ENCODE measurements at places on chromosomes 3 and 15.

DNA sequence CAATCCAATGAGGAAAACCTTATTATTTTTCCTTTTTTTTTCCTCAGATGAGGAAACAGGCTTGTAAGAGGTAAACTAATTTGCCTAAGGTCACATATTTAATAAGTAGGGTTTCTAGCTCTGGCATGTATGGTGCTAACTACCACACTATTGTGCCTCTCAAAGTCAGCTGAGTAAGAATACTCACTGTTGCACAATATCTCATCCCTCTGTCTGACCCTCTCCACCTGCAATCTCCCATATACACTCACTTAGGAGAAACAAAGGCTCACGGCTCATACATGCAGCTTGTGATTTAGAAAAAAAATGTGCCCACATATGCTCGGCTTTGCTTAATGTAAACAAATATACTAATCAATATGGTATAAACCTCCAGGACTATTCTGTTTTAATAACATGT is 10.4 kb upstream of the ARIH1 start:
- no peak for DNase-seq

DNA sequence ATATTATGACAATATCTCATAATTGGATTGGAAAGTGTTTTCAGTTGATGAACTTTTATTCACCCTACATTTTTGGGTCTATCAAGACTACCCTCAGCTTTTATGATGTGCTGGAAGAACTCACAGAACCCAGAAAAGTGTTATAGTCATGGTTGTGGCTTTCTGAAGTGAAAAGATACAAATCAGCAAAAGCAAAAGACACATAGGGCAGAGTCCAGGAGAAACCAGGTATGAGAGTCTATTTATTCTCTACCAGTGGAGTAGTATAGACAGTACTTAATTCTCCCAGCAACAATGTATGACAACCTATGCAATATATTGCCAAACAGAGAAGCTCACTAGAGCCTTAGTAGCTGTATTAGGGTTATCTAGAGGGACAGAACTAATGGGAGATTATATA is 280.4 kb upstream of the TTC14 start:
- no peak for DNase-seq

DNA sequence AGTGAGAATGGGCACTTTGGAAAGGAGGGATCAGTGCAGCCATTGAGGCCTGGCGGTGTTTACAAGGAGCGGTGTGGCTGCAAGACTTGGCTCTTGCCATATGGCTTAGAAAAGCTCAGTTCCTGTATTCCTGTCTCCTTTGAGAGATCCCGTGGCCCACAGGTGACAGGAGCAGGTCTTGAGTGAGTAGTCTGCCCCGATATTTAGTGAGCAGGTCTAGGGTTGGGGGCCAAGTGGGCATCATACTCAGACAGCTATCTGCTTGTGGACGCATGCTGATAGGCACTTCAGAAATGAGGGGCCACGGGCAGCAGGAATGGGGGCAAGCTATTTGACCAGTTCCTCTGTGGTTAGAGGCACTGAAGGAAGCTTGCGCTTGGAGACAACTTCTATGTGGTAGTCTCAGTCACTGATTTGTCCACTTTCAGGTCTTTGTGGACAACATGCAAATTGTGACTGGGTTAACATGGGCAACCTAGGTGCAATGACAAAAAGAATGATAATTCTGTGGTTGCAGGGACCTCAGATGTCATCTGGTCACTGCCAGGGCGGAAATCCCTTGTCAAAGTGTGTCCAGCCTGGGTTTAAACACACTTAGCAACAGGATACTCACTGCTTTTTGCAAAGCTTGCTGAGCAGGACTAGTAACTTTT is 1.1 kb downstream of the TMED3 start:
- no peak for DNase-seq

DNA sequence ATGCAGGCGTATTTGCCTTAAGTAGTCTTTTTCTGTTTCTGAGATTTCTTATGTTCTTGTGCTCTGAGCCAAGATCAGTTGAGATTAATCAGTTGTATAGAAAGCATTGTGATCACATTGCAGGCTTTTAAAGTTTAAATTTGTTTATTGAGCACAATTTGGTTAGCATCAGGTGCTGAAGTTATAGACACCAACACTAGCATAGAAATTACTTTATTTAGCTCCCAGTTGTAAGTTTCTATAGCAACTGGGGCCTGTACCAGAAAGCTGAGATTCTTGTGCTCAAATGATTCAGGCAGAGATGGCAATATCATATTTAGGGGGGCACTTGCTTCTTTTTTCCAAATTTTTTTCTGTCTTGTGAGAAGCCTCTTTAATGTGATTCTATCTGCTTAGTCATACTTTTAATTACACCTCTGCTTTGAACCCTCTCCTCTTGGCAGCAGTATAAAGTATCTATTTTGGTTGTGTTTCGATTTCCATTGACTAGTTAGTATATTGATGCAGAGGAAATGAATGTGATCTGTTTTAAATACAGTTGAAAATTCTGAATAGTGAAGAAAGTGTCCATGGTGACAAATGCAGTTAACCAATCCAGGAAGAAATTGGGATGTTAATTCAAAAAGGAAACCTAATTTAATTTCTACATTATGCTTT is 241.7 kb upstream of the GBE1 start:
- DNase-seq: no peak

DNA sequence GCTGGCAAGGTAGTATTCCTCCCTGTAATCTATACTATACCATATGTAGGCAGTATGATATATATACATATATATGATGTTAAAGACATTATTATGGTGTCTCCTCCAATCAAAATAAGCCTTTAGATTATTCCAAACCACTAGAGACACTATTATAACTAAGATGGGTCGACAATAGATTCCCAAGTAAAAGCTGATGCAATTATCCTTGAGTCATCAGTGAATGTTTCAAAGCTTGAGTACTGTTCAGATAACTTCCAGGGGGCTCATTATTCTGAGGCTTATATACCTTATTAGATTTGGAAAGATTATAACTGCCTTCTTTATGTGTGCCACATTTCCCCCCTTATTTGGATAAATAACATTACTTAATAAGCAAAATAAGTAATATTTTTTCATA is 11.9 kb upstream of the C3orf38 start:
- DNase-seq: no peak

DNA sequence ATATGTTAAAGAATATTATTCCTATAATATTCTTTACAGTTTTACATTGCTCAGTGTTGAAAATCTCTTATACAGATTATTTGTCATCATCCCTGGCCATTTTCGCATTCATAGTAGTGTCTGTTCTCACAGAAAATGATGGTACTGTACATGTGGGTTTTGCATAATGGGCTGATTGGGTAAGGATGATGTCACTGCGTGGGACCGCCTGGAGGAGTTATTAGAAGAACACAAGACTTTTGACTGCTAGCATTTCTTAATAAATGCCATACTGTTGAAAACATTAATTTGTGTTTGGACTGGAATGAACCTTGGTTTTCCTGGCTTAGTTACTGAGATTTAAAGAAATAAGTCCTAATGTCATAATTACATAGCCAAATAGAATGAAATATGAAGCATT is 20.3 kb downstream of the LRCH3 start:
- DNase-seq: no peak

DNA sequence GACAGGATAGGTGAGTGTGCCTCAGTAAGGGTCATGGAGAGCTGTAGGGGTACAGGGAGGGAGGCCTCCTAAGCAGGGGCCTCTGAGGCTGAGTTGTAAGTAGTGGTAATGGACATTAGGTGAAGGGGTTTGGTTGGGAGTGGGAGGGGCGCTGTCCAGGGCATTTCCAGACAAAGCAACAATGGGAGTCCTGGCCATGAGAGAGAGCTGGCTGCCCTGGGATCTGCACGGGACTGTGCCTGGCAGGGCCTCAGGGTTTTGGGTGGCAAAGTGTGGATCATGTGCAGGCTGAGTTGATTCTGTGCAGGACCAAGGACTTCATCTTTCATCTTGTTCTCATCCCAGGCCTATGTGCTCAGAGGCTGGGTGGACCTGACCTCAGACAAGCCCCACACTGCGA is 4.6 kb downstream of the TTC21A start:
- no peak for DNase-seq

DNA sequence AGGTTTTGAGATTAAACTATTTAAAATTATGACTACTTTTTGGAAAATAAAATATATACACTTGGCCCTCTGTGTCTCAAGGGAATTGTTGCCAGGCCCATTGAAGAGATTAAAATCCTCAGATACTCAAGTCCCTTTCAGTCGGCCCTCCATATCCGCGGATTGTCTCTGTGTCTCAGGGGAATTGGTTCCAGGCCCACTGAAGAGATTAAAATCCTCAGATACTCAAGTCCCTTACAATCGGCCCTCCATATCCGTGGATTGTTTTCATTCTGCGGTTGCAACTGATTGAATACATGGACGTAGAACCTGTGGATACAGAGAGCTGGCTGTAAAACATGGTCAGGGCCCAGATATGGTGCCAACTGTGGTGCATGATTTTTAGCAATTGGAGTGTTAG is 15.7 kb upstream of the LRCH3 start:
- DNase-seq: no peak

GRCh38 chr15:101240358-101240757 is 11.5 kb downstream of the CHSY1 start:
- no peak for DNase-seq

- no peak for DNase-seq
Measured at GRCh38 chr3:141477224-141477623, 9.6 kb upstream of the RASA2 start.

GRCh38 chr3:111895071-111895470 is 36.0 kb downstream of the PHLDB2 start:
- no peak for DNase-seq

DNA sequence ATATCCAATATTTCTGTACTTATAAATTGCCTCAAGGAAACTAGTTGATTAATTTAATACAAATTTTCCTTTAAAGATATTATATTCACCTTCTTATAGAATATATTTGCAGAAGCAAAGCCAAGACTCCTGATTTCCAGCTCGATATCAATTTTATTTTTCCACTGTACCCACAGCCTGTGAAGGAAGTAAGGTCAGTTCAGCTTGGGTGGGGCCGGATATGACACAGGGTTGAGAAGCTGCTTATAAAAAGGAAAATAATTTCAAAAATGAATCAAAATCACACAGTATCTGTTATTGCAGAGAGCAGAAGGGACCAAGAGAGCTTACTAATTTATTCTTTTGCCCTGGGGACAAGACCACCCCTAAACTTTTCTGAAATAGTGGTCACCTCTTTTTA is 491.4 kb downstream of the TUSC7 start:
- no peak for DNase-seq

DNA sequence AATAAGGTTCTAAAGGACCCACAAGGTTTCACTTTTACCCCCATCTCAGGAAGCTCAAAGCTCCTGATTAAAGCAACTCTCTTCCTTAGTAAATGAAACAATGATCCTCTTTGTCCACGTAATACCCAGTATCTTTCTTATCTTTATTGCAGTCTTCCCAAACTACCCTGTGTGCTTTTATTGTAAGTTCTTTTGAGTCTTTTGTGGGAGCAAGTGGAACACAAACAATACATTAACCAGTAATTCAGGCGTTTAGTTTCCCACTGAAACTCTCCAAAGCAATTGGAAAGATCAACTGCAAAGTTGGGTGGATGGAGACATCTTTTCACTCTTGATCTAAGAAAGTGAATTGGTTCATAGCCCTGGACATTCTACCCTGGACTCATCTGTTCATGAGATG is 240.0 kb downstream of the ZNF621 start:
- DNase-seq: no peak

Data from stimulated activated CD8-positive, alpha-beta memory T cell treated with anti-CD3 and anti-CD28 coated beads, Interleukin-4, amount 100 ng/mL, for 4 hours (primary cell).